Left hindlimb (tissue), 1 donor: ENCODE measurements at places on chromosomes 11 and 22.

GRCh38 chr11:46463701-46464421 is 72.3 kb upstream of the CHRM4 start:
- DNase-seq, result no peak

GRCh38 chr11:61327669-61328071 is 5.2 kb downstream of the DDB1 start:
- no peak for DNase-seq

- no peak for DNase-seq
These were observed 13.8 kb upstream of the CCDC81 start for GRCh38 chr11:86360775-86361395.

- DNase-seq, result no peak
These were observed 59.1 kb upstream of the SLC22A12 start for GRCh38 chr11:64531906-64532312.

DNA sequence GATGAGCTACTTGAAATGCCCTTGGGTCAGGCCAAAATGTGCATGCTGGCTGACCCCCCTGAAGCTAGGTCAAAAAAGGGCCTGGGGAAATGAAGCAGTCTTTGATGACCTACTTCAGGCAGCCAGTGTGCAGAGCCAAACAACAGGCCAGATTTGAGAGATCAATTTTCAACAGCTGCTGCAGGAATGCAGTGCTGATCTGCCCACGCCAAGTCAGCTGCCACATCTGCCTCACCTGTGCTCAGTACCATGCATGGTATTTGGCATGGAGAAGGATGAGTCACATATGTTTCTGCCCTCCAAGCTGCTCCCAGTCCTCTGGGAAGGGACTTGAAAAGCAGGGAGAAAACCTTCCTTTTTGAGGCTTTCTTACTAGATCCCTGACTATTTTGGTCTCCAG is 35.8 kb downstream of the MTNR1B start:
- peak; percentile 56 for DNase-seq

DNA sequence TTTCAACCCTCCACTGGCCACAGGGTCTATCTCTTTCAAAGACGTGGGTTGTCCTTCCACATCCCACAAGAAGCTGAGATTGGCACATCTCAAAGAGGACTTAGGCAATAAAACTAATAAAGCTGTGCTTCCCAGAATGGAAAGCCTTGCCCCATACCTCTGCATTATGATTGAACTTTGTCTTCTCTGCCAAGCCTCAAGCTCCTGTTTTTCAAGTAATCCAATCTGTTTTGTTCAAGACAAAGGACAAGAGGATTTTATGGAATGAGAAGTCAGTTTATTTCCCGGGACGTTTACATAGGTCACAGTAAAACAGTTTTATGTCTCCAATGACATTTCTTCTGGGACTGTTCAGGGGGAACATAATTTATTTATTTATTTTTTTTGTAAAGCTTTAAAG is 108.4 kb downstream of the GALNT18 start:
- DNase-seq, result no peak

GRCh38 chr11:20397281-20397680 is 9.8 kb downstream of the PRMT3 start:
- DNase-seq, result no peak

DNA sequence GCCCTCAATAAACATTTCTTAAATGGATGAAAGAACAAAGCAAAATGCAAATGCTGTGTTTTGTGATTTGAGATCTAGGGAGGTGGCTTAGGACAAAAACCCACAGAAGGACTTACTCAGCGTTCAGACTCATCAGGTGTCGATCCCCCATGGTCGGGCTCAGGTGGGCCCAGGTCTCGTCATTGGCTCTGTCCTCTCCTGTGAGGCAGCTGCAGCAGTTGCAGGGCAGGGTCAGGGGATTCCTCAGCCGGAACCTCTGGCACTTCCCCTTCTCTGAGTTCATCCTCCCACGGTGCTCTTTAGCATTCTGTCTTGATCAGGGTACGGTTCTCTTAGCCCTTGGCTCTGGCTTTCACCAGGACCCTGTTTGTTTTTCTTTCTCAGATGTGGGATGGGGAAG is 14.0 kb upstream of the ACR start:
- no peak for DNase-seq

GRCh38 chr11:67519726-67520125 is 3.5 kb downstream of the CABP2 start:
- no peak for DNase-seq

GRCh38 chr22:38170469-38170868 is 11.2 kb downstream of the PLA2G6 start:
- no peak for DNase-seq

- DNase-seq, result no peak
These were observed 253.6 kb upstream of the ANO3 start for GRCh38 chr11:26078231-26078821.

GRCh38 chr11:122863704-122864326 is 18.7 kb upstream of the JHY start:
- DNase-seq, result peak; percentile 50

- DNase-seq, result no peak
These were observed 119.8 kb upstream of the ANO1 start for GRCh38 chr11:69958308-69958707.

GRCh38 chr22:39629851-39630250 is 59.3 kb downstream of the CACNA1I start:
- no peak for DNase-seq

GRCh38 chr22:40703736-40704135 is 24.5 kb downstream of the MCHR1 start:
- peak; percentile 54 for DNase-seq

GRCh38 chr22:39229075-39229474 is 15.7 kb downstream of the PDGFB start:
- no peak for DNase-seq

- DNase-seq, result no peak
These were observed 4.6 kb downstream of the BID start for GRCh38 chr22:17769716-17770082.

DNA sequence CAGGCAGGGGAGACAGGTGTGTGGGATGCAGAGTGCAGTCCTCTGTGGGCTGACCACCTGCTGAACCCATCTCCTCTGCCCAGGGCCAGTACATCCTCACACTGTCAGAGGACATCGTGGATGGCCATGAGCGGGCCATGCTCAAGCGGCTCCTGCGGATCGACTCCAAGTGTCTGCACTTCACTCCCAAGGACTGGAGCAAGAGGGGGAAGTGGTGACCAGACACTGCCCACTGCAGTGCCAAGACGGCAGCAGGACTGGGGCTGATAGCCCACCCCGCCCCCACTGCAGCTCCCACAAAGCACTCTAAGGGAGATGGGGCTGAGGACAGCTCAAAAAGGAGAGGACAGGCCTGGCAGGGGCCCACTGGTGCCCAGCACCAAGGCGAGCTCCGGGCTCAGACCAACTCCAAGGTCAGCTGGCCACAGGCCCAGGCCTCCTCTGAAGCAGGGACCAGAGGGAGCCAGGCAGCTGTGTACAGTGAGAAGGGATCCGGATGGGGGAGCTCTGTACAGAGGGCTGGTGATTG is 1.6 kb downstream of the RNASEH2C start:
- DNase-seq, result no peak

DNA sequence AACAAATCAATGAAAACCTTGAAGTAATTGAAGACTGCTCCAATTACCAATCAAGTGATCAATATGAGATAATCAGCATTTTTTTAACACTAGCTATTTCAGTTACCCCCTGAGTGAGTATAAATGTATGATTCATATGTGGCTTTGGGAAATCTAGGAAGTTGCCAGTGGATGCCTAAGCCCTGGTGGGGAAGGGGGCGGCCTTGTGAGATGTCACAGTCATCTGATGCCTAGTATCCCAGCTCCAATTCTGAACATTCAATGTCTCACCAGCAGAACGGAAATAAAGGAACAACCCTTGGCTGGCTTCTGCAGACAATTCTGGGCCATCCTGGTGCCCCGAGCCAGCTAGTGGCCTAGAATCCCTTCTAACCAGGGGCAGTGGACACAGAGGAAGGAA is 58.5 kb upstream of the TIMP3 start:
- no peak for DNase-seq

DNA sequence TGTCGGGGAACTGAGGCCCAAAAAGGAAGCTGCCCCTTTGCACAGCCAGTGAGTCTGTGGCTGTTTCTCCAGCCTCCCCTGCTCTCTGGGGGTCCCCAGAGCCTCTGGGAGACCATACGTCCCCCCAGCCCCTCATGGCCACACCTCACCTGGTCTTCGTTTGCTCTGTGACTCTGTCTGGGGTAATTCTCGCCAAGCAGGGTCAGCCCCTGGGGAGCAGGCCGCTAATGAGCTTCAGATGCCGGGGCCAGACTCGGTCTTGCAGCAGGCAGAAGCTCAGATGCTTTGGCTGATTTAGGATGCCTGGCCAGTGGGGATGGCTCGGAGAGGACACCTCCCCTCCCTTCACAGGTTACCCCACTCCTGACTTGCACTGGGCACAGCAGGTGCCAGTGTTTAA is 24.1 kb upstream of the WNT11 start:
- no peak for DNase-seq

- DNase-seq, result no peak
These were observed 131.4 kb downstream of the TENM4 start for GRCh38 chr11:79309407-79309806.

- DNase-seq, result no peak
These were observed 11.1 kb downstream of the CERK start for GRCh38 chr22:46726986-46727317.

GRCh38 chr11:69425895-69426544 is 55.4 kb upstream of the LINC01488 start:
- DNase-seq, result no peak

DNA sequence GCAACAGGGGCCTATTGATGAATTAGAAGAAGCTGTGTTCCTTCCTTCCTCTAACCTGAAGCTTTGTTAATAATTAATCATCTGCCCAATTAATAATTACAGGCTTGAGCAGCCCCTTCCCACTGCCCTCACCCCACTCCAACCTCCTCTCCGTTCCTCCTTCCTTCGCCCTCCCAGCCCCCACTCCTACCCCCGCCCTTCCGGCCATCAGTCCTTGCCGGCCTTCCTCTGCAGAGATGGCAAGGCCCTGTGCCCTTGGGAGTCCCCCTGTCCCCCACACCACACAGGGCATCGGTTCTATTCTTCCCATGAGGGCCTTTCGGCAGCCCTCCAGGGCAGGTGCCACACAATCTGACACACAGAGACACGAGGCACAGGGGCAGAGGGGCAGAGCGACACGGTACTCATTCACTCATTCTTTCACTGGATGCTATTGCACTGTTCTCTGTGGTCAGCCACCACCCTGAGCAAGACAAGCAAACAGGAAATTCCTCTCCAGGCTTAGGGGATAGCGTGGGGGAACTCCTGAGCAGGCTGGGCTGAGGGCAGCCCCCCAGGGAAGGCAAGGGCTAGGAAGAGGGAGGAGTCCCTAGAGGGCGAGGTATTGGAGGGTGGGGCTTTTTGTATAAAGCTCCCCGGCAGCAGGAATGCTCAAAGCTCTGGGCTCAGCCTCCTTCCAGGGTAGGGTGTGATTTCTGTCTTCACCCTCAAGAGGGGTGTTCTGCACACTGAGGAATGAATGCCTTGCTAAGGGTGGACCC is 14.7 kb downstream of the MGAT3 start:
- DNase-seq, result no peak

DNA sequence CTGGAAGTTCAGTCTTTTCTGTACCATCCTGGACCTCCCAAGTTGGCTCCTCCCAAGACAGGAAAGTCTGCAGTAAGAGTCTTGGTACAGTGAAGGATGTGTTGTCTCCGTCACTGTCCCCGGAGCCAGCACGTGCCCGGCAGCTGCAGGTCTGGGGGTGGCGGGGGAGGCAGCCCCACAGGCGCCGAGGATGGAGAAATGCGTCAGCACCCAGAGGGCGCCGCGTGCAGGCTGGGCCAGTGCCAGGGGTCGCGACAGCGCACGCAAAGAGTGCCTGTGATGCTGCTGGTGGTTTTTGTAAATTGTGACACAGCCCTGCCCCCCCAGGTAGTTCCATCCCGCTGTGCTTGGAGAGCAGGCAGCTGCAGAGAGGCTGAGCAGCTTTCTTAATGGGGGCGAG is 1200.5 kb downstream of the BRD1 start:
- DNase-seq, result no peak

- peak; percentile 64 for DNase-seq
These were observed 569 bp downstream of the FAM76B start for GRCh38 chr11:95788921-95789505.

- no peak for DNase-seq
These were observed 255.5 kb downstream of the DYNC2H1 start for GRCh38 chr11:103364687-103365086.

GRCh38 chr11:61095021-61095420 is 7.3 kb upstream of the CD5 start:
- DNase-seq, result no peak

DNA sequence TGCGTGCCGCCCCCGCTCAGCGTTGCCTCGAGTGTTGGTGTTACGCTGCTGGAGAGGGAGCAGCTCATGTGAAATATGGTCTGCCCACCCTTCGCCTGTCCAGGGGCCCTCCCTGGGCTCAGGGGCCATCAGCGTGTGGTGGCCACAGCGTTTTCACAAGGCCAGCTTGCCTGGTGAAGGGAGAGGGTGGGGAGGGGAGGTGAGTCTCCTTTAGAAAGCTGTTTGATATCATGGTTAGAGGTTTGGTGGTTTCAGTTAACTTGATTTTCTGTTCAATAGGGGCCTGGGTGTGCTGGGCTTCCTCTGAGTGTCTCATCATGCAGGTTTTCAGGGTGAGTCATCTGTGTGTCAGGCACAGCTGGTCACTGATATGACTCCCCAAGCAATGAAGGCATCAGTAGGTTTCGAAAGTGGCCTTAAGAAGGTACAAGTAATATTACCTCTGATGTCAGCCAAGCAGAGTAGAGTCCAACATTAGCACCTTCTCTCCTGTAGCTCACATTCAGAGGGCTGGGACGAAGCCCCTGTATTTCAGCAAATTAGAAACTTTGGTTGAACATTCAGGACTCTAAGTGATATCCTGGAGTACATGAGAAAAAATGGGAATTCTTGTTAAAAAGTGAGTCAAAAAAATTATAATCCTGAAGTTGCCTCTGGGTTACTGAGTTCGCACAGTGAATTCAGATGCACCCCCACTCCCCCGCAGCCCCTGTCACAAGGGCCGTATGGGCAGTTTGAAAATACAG is 172.5 kb downstream of the TBC1D22A start:
- no peak for DNase-seq

GRCh38 chr22:50403701-50404101 is 60.6 kb downstream of the PPP6R2 start:
- no peak for DNase-seq

DNA sequence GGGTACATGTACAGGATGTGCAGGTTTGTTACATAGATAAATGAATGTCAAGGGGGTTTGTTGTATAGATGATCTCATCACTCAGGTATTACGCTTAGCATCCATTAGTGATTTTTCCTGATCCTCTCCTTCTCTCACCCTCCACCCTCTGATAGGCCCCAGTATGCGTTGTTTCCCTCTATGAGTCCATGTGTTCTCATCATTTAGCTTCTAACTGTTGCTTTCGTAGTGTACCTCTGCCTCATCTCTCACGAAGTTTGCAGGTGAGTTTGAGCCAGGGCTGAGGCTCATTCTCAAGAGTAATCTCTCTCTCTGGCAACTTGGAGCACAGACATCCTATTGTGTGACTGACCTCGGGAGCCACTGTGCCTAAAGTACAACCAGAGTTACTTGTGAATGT is 4.7 kb upstream of the HBE1 start:
- no peak for DNase-seq

DNA sequence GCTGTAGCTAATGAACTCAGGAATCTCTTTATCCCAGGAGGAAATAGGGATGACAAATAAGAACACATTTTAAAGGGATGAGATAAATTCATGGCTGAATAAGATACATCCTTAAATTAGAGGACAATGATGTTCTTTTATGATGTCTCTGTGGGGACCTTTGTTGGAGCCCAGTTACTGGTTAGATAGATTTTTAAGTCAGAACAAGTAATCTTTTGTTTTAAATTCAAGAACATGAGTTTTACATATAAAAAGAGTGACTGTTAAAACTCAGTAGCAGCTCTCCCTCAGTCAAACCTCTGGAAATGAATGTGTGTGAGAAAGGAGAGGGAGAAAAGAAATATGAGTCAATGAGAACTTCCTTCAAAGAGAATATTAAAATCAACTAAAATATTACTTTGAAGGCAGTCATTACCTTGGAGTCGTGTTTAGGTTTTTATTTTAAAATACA is 241.6 kb downstream of the SWAP70 start:
- no peak for DNase-seq
